ENCODE measurements at places on chromosomes 11 and 22.

GRCh38 chr22:24834845-24835570, 29.0 kb downstream of the SGSM1 start:
- DNase-seq = no peak

GRCh38 chr11:80855426-80855825, 1414.6 kb upstream of the TENM4 start:
- no peak for DNase-seq

DNA sequence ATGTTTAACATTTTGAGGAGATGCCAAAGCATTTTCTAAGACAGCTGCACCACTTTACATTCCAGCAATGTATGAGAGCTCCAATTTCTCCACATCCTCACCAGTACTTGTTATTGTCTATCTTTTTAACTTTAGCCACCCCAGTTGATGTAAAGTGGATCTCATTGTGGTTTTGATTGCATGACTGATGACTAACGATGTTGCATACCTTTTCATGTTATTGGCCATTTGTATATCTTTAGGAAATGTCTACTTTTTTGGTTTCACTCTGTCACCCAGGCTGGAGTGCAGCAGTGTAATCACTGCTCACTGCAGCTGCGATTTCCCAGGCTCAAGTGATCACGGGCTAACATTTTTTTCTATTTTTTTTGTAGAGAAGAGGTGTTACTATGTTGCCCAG, 8.9 kb downstream of the TTC28 start:
- DNase-seq = no peak

DNA sequence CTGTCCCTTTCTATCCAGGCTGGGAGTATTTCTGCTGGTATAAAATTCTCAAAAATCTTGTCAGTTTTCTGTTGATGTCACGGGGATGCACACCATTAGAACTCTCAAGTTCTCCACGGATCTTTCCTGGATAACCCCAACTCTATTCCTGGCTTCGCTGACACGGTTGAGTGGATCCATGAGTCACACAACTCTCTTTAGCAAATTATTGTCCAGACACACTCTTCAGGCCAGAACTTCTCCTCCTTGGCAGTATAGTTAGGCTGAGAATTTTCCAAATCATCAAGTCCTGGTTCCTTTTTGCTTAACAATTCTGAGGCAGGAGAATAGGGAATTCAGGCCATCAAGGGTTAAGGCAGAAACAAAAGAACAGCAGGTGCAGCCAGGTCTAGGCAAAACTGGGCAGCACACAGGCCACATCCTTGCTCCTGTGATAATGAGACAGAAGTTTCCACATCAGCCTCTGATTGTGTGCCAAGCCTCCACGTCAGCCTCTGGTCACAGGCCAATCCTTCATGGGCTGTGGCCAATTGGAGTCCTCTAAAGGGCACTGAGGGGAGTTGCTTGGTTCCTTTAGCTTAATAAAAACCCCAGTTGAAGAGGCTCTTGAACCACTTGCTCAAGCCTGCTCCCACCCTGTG, 5.7 kb upstream of the ACAT1 start:
- peak; percentile 61 for DNase-seq

GRCh38 chr11:94521684-94522083, 9.4 kb downstream of the C11orf97 start:
- DNase-seq = no peak

GRCh38 chr11:131687291-131688047, 317.1 kb downstream of the NTM start:
- DNase-seq = no peak

DNA sequence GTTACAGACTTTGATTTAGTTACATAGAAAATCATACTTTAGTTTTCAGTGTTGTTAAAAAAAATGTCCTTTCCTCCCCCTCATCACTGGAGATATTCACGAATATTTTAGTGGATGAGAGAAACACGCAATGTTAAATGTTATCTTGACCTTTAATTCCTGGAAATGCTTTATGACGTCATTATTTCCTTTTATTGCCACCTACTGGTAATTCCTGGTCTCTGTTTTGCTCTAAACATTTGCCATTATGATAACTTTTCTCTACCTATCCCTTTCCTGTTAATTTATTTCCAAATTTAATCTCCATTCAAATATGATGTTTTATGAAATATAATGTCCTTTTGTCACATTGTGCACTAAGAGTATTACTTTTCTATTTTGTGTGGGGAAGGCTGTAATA, 770.6 kb downstream of the FAM181B start:
- no peak for DNase-seq

DNA sequence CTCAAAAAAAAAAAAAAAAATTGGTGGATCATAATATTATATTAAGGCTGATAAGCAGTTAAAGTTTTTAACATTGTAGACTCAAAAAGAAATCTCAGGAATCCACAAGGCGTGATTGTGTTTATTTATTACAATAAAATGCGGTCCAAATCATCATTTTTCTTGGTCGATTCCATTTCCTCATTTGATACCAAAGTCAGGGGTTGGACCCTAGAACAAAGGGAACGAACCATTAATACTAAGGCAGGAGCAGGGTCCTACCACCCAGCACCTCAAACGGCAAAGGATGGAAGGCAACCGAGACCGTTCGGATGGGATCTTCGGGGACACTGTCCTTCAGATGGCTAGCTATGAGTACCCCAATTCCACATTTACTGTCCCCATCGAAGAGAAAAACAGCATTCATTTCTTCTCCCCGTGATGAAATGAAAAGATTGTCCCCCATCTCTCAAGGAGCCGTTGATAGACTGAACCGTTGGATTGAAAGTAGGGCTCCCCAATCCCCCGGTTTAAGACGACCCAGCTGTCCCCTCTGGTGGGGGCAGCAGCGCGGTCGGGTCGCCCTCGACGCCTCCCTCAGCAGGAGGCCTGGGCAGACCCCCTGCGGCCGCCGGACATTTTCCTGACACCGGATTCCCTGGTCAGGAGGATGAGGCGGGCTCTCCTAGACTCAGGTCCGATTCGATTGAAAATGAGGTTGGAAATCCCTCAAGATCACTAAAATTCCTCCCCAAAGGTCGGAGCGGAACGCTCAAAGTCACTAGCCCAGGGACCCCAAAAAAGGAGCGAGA, 607 bp downstream of the DMC1 start:
- no peak for DNase-seq

- no peak for DNase-seq
These were observed 77.5 kb downstream of the MICAL3 start for GRCh38 chr22:17946662-17947367.

DNA sequence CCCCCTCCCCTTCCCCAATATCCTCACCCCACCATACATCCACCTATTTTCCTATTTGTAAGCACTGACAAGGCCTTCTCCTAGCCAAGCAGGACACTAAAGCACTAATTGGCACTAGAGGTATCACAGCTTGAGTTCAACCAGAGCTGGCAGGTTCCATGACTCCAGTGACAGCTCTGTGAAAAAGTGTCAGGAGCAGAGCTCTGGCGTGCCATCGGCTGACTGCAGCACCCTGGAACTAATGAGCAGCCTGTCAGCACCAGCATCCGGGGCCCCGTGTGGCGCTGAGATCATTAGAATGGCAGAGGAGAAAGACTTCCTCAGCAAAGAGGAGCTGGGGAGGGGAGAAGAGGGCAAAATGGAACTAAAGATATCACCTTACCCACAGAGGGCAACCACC, 847.4 kb downstream of the NTM start:
- DNase-seq = no peak

- DNase-seq = no peak
These were observed 3.1 kb downstream of the CST6 start for GRCh38 chr11:66014804-66015453.

- DNase-seq = no peak
These were observed 215 bp downstream of the ZNRF3 start for GRCh38 chr22:28883657-28883916.

DNA sequence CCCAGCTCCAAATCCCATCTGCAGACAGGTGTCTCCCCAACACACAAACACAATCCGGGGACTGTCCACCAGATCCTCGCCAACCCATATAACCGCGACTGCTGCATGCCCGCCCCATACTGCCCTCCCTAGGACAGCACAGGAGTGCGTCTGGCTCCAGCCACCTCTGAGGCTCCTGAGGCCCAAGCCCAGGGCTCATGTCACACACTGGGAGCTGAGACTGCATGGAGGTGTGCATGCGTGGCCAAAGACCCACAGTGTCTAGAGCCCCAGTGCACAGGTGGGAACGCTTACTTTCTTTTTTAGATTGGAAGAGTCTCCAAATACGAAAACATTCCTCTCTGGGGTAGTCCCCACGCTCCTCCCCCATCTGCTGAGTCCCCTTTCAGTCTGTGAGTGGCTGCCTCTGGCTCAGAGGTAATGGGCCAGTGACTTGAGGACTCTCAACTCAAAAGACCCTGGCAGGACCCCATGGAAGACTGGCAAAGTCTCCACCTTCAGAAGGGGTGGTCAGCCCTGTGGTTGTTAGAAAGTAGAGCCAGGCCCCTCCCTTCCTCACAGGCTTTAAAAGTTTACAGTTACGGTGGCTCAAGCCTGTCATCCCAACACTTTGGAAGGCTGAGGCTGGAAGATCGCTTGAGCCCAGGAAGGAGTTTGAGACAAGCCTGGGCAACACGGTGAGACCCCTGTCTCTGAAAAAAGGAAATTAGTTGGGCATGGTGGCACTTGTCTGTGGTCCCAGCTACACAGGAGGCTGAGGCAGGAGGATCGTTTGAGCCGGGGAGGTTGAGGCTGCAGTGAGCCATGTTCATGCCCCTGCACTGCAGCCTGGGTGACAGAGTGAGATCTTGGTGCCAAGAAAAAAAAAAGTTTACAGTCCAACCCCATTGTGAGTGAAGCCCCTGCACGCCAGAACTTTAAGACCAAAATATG, 2.3 kb downstream of the CBX7 start:
- DNase-seq = no peak

DNA sequence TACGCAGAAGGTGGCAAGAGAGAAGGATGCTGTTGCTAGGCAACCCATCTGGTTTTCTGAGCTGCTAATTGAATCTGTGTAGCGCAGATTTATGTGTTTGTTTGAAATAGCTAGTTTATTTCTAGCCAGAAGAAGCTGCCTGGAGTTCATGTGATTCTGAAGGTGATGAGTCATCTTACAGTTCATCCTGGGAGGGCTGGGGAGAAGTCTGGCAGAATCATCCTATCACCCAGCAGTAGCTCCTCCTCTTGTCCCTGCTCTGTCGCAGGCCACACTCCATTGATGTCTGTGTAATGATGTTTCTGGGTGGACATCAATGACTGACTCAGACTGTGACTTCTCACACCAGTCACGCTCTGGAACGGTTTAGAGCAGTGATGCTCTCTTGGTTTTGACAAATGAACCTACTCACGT, 4.8 kb upstream of the FBXO7 start:
- peak; percentile 58 for DNase-seq

DNA sequence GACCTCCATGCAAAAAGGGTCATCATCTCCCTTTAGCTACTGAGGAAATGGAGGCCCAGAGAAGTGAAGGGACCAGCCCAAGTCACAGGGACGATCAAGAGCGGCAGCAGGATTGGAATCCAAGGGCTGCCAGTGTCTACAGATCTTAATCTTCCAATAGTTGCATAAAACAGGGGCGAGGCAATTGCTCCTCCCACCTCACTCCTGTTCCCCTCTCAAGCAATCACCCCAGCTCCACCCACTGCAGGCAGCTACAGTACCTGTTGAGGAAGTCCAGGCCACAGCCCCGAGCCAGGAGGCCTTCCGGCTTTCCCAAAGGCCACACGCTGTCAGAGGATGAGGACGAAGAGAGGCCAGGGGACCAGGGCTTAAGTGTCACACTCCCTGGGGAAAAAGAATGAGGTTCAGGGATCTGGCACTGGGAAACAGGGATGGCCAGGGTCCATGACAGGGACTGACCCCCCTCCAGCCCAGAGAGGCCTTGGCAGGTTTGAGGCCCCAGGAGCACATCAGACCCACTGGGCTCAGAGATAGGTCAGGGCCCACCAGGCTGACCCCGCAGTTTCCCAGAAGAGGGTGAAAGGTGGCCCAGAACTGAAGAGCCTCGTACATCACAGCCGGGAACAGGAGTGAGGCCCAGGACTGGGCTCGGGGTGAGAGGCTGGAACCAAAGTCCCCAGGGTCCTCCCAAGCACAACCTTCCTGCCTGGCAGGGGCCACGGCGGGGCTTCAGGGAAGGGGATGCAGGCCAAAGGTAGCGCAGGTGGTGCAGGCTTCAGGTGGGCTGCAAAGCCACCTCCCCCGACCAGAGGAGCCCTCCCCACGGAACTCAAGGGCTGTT, 16.4 kb upstream of the MFNG start:
- DNase-seq = no peak

GRCh38 chr11:83648610-83649527, 362.7 kb upstream of the CCDC90B start:
- DNase-seq = no peak

DNA sequence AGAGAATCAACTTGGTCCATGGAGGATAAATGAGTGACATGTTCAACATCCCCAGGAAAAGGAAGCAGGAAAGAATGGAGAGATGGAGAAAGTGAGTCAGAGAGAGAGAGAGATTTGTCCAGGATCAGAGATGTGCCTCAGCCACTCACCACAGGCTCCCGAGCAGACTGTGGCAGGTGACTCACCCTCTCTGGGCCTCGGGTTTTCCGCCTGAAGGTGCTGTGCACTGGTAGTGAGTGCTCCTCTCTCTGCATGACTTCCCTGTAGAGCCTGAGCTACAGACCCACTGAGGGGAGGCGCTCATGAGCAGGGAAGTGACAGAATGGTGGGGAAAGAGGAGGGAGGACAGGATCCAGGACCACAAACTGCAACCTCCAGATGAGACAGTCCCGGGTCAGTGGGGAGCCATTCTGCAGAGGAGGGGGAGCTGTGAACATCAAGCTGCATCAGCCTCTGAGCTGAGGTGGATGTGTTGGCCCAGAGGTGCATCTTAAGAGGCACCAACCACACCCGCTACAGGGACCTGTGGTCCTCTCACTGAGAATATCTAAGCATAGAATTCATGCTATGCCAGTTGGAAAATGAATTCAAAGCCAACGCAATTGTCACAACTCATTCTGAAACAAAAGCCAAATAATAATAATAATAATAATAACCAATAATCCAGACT, 433.4 kb downstream of the BRD1 start:
- DNase-seq = no peak

GRCh38 chr11:26891501-26891900, 102.4 kb upstream of the FIBIN start:
- no peak for DNase-seq

DNA sequence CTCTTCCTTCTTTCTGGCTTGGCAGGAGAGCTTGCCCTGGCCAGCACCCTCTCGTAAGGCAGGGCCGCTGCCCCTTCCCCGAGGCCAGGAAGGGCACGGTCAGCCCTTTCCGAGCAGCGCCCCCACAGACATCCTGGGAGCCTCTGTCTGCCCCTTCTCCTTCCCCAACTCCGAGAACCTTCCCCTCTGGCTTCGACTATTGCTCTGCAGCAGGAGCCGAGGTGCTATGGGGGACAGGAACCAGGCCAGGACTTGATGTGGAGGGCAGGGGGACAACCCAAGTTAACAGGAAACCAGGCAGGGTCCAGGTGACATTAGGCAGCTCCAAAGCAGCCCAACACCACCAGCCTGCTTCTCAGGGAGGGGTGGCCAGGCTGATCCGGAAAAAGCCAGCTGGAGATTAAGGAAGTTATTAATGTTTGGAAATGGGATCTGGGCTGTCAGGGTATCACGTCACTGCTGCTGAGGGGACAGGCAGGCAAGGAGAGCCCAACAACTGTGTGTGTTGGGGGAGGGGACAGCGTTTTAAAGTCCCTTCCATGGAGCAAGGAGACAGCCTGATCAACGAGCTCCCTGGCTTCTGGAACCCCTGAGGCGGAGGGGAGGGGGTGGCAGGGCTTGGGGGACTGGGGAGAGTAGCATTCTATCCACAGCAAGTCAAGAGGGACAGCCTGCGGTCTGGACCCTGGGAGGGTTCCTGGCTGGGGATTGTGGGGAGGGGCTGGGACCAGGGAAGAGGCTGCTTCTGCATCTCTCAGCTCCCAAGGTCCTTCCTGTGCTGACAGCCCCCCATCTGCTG, 27.3 kb downstream of the SYT7 start:
- DNase-seq = no peak

GRCh38 chr11:113831314-113831713, 44.1 kb downstream of the USP28 start:
- DNase-seq = no peak

All from frontal cortex (tissue), 4 donors.